Stimulated activated CD4-positive, alpha-beta T cell treated with anti-CD3 and anti-CD28 coated beads, TNF-alpha, amount 100 ng/mL, for 1 hour (primary cell): ENCODE measurements at places on chromosomes 2 and 18.

DNA sequence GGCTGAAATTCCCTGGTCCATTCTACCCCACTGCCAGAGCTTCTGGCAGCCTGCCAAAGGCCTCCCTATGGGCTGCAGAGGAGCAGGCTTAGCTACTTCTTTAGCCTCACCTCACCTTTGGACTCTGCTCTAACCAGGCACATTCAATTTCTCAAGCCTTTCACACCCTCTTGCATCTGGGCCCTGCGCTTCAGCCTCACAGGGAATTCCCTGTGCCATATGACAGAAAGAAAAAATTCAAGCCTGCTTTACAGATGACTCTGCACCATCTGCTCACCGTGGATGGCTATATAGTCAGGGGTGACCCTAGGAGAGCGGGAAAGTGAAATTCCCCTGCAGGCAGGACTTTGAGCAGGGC is 62.5 kb downstream of the REEP1 start:
- DNase-seq, result no peak

- DNase-seq, result no peak
Measured at GRCh38 chr2:241203218-241204009, 14.9 kb downstream of the ANO7 start.

- no peak for DNase-seq
Measured at GRCh38 chr18:32326450-32327308, 136.8 kb downstream of the MEP1B start.

GRCh38 chr2:23900541-23901322 is 26.2 kb downstream of the ATAD2B start:
- DNase-seq, result no peak
